Activated CD4-positive, alpha-beta T cell treated with anti-CD3 and anti-CD28 coated beads, Interleukin-2, amount 10 ng/mL, durations not matched to agents 7 days and 5 days (primary cell): ENCODE measurements at places on chromosomes 4 and X. TPM values are rescaled to one million over a fixed set of nuclear protein-coding genes. Genes with fewer than 3 reads are reported as not detected.
A peak's percentile ranks its signal among the peaks of the same experiment; 100 is the strongest.

GLRA3 gene
- not detected for total RNA-seq

DNA sequence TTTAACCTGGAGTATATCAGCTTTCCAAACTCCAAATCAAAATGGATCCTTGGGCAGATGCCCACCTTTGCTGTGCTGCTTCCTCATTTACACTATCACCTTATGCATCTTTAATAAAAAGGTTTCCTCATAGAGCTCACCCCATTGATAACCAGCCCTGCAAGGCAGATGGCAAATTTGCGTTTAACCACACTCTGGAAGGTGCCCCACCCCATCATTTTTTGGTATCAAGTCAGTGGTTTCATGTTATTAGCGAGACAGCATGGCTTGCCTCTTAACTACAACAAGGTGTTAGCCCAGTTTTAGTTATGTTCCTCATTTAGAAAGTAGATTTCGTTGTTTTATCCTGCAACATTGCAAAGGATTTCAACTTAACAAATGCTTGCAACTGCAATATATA lies 214.0 kb upstream of the WDFY3 start:
- no peaks in the 10 kb centered on the region for H3K27me3 ChIP-seq
- no peak overlapping the region for H3K27ac ChIP-seq
- H3K4me3 ChIP-seq: no peak overlapping the region
- no peaks in the 10 kb centered on the region for H3K36me3 ChIP-seq

TEC gene
- total RNA-seq: 1.1 TPM

ZNF630 gene
- total RNA-seq: 0.87 TPM

HHIP gene
- not detected for total RNA-seq

DNA sequence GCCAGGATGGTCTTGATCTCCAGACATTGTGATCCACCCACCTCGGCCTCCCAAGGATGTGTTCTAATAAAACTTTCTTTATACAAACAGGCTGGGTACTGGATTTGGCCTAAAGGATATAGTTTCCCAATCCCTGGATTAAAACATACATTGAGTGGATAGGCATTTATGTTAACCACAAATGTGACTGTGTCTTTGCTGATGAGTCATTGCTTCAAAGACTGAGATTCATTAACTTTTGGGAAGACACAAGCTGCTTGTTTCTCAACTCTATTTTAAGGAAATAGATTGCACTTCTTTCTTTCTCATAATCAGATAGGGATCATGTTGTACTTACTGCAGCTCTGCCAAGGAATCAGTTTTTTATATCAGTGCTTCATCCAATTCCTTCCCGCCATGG lies 131.3 kb upstream of the AGA start:
- no peaks in the 10 kb centered on the region for H3K4me1 ChIP-seq
- H3K4me3 ChIP-seq: no peak overlapping the region
- H3K27ac ChIP-seq: no peak overlapping the region

TLL1 gene
- total RNA-seq: not detected

GRCh38 chrX:18899796-18900380 lies 84.0 kb downstream of the PHKA2 start:
- peaks cover 2% of the 10 kb centered on the region for H3K4me1 ChIP-seq
- no peak overlapping the region for H3K4me3 ChIP-seq
- DNase-seq: no peak

DNA sequence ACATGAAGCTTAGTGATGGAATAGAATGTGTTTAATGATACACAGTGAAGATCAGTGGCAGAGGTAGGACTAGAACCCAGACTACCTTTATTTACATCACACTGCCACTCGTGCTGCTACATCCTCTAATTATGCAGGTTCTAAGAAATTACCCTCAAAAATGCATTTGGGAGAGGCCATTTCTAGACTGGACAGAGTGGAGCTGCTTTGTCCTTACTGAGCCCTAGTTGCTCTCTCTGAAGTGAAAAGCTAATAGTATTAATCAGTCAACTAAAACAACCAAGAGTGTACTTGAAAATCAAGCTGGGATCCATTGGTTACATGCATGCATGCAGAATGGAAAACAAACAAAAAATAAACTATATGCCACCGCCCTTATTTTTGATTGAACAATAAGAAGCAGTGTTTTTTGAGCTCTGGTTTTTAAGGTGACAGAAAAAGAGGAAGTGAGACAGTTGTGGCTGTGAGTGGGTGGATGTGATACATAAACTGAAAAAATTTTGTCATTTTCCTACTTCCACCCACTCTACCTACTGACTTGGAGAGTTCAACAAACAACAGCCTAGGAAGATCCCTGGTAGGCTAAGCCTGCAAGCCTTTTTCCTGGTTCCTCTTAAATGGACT lies 6.8 kb upstream of the VSIG4 start:
- peaks cover 4% of the 10 kb centered on the region for H3K36me3 ChIP-seq
- DNase-seq: peak; percentile 15
- peaks cover 31% of the 10 kb centered on the region for H3K4me1 ChIP-seq
- H3K27ac ChIP-seq: peak overlapping the region; percentile 82
- no peak overlapping the region for H3K4me3 ChIP-seq

CTAG2 gene
- total RNA-seq: not detected

TASL gene
- 6.2 TPM for total RNA-seq

DNA sequence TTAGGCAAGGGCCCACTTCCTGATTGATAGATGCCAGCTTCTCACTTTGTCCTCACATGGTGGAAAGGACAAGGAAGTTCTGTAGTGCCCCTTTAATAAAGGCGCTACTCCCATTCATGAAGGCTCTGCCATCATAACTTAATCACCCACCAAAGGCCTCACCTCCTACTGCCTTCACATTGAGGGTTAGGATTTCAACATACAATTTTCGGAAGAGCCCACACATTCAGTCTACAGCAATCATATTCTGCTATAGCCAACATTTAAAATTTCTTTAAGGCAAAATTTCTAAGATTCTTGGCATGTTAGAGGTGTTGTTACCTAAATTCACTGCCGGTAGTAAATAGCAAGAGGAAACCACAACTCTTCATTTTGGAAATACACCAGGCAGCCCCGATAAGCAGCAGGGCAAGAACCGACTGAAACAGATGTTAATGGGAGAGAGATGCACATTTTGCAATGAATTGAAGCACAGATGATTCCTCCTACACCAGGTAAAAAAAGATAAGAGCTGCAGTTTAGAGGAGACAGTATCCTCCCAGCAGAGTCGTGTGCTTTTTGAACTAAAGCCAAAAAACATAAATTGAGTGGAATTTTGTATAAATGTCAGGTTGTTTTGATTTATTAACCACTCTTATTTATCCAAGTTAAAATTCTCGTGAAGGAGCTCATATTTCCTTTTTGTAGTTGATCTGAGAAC lies 594.9 kb downstream of the KCTD8 start:
- no peaks in the 10 kb centered on the region for H3K27me3 ChIP-seq
- no peak overlapping the region for H3K4me3 ChIP-seq
- H3K36me3 ChIP-seq: no peaks in the 10 kb centered on the region
- no peak for DNase-seq
- H3K4me1 ChIP-seq: no peaks in the 10 kb centered on the region

TGIF2LX gene
- total RNA-seq: not detected

NKRF gene
- total RNA-seq: 15.4 TPM

DNA sequence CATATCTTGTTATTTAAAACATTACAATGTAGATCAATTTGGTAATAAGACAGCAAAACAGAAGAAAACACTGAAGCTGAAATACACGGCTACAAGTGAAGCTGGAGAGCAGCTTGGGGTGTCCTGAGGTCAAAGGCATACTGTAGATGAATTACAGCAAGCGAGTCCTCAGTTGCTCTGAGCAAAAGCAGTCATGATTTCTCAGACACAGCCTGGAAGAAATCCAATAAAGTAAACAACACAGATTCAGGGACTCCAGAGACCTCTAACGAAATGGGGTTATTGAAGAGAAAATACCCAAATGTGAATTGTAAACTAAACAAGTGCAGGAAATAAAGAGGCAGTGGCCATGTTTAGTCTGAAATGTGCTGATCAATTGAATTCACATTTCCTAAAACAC lies 324.4 kb downstream of the CAMK2D start:
- H3K27me3 ChIP-seq: no peaks in the 10 kb centered on the region
- DNase-seq: no peak
- peaks cover 12% of the 10 kb centered on the region for H3K4me1 ChIP-seq
- H3K4me3 ChIP-seq: no peak overlapping the region
- no peak overlapping the region for H3K27ac ChIP-seq

DNA sequence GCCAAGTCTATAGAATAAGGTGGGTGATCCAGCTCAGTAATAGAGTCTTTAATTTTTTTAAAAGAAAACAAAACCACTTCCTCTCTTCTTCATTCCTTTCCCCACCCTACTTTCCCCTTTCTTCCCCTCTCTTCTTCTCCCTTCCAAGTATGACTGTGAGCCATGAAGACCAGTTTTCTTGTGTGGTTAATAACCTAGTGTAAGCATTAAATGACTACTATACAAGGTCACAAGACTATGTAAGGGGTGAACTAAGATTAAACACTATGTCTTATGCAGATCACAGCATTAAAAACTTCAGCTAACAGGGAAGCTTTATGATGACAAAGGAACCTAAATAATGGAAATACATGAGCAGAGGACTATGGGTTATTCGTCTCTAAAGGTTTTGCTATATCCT lies 135.4 kb downstream of the GUCY2F start:
- H3K4me3 ChIP-seq: no peak overlapping the region
- no peak overlapping the region for H3K27ac ChIP-seq
- H3K36me3 ChIP-seq: no peaks in the 10 kb centered on the region
- DNase-seq: no peak

ZFP42 gene
- not detected for total RNA-seq

GRCh38 chr4:186698028-186698427 lies 25.6 kb downstream of the FAT1 start:
- H3K27me3 ChIP-seq: no peaks in the 10 kb centered on the region
- H3K4me3 ChIP-seq: no peak overlapping the region
- H3K36me3 ChIP-seq: no peaks in the 10 kb centered on the region
- H3K27ac ChIP-seq: no peak overlapping the region
- no peak for DNase-seq

MCF2 gene
- total RNA-seq: 0.48 TPM

DNA sequence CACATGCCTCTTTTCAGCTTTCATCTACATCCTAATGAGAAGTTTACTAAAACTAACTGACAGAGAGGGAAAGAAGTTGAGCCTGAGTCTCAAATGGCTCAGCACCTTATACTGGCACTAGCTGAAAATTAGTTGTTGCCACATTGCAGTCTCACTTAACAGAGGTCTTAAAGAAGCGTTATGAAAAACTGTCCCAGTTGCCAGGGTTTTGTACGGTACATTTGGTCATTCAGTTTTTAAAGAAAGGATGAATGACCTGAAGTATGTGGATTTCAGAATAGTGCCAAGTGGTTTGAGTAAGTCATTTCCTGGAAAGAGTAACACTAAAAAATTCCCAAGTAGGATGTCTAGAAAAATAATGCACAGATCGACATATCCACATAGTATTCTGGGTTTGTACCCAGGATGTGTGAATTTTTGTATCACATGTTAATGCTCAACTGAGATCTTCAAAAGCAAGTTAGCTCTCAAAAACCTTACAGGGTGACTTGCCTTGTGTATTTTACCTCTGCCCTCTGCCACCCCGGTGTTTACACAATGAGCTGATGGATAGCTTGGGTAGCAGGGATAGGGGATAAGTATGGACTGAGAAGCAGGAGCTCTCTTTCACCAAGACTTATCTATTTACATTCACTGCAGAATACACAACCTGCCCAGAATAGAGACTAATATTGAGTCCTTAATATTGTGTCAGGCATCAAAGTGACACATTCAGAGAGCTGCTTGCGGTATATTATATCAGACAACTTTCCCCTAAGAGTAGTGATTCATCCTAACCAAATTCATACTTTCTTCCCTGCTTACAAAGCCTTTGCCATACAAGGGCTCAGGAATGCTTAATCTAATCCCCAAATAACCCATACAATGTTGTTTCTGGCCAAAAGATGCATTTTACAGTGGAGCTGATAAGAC lies 1075.7 kb upstream of the PABPC4L start:
- H3K27ac ChIP-seq: no peak overlapping the region
- H3K27me3 ChIP-seq: no peaks in the 10 kb centered on the region

DNA sequence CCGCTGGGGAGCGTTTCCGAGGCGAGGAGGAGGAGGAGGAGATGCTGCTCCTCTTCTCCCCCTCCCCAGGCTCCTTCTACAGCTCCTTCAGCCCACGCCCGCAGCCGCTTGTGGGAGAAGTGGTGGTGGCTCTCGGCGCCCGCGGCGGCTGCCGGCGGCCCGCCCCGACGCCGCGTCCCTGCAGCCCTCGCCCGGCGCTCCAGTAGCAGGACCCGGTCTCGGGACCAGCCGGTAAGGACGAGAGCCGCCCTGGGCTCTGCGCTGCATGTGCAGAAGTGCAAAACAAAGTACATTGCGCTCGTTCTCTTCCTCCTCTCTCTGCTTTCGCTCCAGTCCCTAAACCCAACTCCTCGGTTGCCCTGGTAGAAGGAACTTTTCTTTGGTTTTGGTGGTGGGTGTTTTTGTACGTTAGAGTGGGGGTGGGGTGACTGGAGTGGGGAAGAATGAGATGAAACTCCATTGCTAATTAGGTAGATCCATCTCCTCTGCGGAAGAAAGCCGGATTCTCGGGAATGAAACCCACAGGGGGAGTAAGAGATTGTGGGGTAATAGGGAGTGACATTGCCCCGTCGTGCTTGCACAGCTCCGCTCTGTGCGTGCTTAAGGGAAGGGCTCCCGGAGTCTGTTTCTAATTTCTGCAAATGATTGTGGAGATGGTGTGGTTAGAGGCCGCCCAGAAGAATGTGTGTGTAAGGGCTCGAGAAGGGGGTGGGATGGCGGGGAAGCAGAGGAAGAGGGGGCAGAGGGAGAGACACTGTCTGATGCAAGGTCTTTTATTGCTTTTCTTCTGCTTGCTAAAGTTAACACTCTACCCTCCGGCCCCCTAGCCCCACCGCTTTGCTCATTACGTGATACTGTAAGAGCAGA lies 677 bp downstream of the PTPN13 start:
- no peaks in the 10 kb centered on the region for H3K36me3 ChIP-seq
- H3K4me1 ChIP-seq: peaks cover 14% of the 10 kb centered on the region

GUCY1A1 gene
- not detected for total RNA-seq

GRCh38 chr4:165209796-165210195 lies 2.4 kb downstream of the KLHL2 start:
- peak overlapping the region; percentile 36 for H3K4me3 ChIP-seq
- DNase-seq: no peak
- peaks cover 75% of the 10 kb centered on the region for H3K4me1 ChIP-seq
- peaks cover 21% of the 10 kb centered on the region for H3K36me3 ChIP-seq
- H3K27ac ChIP-seq: no peak overlapping the region

DNA sequence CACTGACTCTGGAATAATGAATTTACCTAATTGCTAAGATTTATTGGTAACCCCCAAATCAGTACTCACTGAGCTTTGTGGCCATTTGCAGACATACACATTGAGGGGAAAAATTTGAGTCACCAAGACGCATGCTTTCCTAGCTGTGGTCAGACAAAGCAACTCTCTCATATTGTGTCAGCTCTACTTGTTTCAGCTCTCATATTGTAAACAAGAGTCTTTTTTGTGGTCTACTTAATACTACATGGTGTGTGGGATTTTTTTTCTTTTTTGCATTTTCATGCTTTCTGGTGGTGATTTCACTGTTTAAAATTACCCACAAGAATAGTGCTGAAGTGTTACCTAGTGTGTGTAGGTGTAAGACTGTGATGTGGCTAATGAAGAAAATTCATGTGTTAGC lies 428.2 kb upstream of the GALNT7 start:
- no peak for DNase-seq
- H3K36me3 ChIP-seq: no peaks in the 10 kb centered on the region
- H3K4me1 ChIP-seq: no peaks in the 10 kb centered on the region
- H3K4me3 ChIP-seq: no peak overlapping the region
